CD4-positive, alpha-beta T cell treated with Interleukin-12 subunit alpha and Interleukin-12 subunit beta, for 1 hour (primary cell): ENCODE measurements at places on chromosomes 5 and 9.

- no peak for DNase-seq
Observed at GRCh38 chr5:35324201-35324600, 93.9 kb upstream of the PRLR start.

DNA sequence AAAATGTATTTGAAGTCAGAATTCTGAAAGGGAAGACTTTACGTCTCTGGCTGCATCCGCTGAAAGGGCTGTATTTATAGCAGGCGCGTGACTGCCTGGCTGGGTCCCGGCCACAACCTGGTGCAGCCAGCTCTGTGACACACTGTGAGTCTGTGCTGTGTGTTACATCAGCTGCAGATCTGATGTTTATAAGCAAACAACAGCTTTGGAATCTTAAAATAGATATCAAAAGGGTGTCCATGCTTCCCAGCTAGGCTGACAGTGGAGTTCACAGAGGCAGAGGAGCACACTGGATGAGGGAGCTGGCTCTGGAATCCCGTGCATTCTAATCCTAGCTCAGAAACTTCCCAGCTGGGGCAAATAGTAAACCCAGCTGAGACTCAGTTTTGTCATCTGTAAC is 433.4 kb upstream of the BRINP1 start:
- no peak for DNase-seq

DNA sequence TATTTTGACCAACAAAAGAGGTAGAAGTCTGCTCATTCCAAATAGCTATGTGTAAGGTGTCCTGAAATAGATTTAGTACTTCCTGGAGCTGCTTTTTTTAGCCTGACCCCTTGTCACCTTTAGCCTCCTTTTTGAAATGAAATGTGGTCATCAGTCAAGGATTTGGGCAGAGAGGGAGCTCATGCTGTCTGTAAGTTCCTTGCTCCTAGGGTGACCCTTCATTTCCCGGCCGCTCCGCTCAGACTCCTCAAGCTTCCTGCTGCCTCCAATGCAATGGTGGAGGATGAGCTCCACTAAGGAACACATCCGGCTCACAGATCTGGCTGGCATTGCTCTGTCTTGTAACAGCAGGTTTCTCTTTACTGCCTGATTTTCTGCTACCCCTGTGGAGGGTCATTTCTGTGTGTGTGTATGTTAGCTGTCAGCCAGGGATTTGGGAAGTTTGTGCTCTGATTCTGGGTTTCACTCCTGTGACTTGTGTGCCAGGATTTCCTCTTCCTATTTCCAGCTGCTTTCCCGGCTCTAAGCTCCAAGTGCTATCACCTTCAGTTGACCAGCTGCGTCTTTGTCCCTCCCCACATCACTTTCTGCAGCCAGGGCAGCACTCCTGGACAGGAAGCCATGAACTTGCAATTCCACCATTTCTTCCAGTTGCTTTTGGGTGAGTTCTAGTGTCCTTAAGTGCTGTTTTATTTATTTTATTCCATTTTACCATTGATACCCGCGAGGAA is 265.9 kb downstream of the ICE1 start:
- no peak for DNase-seq

DNA sequence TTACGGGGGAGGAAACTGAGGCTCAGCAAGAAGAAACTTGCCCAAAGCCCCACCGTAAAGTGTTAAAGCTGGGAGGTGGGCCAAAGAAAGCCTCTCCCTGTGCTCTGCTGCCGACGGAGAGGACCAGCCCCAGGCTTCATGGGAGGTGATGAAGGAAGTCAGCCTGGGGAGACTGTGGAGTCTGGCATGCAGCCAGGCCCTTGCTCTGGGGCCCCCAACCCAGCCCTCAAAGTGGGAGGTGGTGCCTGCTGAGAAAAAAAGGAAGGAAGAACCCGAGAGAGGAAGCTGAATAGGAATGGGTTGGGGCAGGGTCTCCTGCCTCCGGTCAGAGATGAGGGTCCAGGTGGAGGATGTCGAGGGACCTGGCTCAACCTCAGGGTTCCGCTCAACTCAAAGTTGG is 3.8 kb downstream of the RNF44 start:
- DNase-seq = peak; percentile 22

- DNase-seq = no peak
Observed at GRCh38 chr5:152144030-152144429, 219.4 kb upstream of the GLRA1 start.

DNA sequence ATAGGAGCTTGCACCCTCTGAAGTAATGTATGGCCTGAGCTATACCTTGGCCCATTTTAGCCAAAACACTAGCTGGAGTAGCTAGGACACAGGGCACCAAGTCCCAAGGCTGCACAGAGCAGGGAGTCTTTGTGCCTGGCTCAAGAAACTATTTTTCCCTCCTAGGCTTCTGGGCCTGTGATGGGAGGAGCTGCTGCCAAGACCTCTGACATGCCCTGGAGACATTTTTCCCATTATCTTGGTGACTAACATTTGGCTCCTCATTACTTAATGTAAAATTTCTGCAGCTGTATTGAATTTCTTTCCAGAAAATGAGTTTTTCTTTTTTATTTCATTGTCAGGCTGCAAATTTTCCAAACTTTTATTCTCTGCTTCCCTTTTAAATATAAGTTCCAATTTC is 1099.2 kb downstream of the CDH18 start:
- no peak for DNase-seq

GRCh38 chr9:114097613-114098020 is 1.5 kb downstream of the KIF12 start:
- DNase-seq = no peak

- DNase-seq = no peak
Observed at GRCh38 chr5:58315794-58316193, 144.1 kb downstream of the PLK2 start.

GRCh38 chr5:561408-561807 is 37.2 kb upstream of the SLC9A3 start:
- DNase-seq = no peak

- DNase-seq = no peak
Observed at GRCh38 chr5:171205375-171205774, 103.7 kb upstream of the TLX3 start.

- no peak for DNase-seq
Observed at GRCh38 chr9:75669721-75670120, 220.8 kb upstream of the PCSK5 start.

- no peak for DNase-seq
Observed at GRCh38 chr5:18299166-18299565, 664.9 kb downstream of the TAF11L14 start.

GRCh38 chr9:138063033-138063432 is 185.5 kb downstream of the CACNA1B start:
- no peak for DNase-seq

- DNase-seq = no peak
Observed at GRCh38 chr5:109907189-109907588, 217.5 kb downstream of the MAN2A1 start.

- DNase-seq = no peak
Observed at GRCh38 chr9:19199012-19199411, 31.5 kb upstream of the DENND4C start.

DNA sequence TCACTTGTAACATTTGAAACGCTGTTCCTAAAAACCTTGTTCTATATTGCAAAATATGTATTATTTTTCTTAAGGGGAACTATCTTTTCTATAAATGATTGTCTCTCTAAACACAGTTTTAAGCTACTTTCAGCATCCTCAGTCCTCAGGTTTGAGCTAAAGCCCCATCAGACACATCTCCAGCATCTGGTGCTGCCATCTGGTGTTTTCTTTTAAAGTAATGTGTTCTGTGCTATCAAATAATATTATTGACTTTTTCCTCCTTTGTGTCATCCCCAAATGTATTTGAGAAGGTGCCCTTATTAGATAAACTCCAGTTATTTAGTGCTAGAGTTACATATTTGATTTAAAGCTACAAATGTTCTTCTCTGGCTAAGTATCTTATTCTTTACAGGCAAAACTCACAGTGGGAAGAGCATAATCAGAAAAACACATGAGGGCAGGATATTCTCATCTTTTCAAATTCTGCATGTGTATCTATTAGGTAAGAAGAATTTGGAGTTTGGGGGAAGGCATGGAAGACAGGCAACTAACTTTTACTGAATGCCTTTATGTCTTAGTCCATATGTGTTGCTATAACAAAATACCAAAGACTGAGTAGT is 27.5 kb downstream of the ZNF474 start:
- no peak for DNase-seq

- DNase-seq = no peak
Observed at GRCh38 chr5:72687288-72687687, 129.2 kb upstream of the TNPO1 start.

GRCh38 chr5:149887622-149888183 is 56.9 kb downstream of the PDE6A start:
- DNase-seq = no peak

DNA sequence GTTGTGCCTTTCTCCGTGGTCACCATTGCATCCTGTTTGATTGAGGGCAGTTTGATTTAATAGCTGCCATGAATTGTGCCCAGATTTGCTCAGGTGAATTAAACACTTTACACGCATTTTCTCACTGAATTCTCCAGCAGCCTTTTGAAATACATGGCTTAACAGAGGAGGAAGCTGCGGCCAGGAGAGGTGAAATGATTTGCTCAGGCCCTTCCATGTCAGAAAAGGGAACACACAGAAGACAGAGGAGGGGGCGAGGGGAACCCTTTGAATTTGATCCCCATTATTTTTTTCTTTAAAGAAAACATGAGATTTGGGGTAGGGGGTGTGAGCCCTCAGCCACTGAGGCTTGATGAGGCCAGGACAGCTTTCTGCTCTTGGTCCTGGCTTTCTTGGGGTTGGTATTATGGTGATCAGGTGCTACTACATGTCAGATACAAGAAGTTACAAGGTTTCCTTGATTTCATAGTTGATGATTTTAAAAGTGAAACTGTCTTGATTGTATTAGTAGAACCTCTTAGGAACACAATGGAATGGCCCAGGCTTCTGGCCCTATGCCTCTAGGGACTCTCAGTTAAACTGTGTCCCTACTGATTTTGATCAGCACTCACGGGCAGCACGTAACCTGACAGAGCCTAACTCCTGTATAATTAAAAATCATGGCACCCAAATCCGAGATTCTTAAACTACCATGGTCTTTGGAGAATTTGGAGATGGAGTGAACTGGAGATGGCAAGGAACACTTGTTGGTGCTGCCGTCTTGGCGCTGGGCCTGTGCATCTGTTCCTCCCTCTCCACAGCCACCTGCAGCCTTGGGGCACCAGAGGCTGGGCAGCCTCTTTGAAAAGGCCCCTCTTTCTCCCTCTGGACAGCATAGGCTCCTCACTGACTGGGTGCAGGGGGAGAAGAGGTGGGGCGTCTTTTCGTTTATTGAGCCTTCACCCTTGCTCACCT is 107.9 kb downstream of the TRIO start:
- DNase-seq = no peak

DNA sequence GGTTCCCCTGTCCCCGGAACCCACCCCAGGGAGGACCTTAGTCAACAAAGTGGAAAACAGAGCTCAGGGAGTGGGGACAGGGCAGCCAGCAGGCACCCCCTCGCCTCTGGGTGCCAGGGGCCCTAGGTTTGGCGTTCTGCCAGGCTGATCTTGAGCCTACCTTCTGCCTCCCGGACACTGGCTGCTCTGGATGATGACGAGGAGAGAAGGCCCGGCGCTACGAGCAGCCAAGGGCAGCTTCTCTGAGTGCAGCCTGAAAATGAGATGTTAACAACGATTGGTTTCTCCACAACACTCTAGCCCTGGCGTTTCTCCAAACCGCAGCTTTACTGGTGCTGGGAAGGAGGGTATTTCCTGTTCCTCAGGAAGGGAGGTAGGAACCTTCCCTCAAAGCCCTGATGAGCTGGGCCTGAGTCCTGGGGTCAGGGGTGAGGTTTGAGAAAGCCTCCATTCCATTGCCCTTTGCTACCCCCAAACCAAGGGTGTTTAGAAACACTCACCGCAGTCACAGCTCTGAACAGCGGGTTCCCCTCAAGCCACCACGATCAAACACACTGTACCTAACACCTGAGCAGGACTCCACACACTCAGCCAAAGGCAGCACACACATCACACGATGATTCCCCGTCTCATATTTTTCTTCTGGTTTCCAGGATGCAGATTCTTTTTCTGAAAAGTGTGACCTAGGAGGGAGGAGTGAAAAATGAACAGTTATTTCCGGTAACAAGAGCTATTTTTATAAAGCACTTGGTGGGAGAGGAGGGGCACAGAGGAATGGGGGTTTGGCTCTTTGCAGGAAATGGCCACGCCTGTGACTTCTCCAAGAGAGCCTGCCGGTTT is at the start of gene STING1:
Gene STING1 (minus strand): TSS at position 709 of the 840 bp plus-strand sequence. CDS start 1,054 bp downstream, outside the sequence.
- DNase-seq = peak; percentile 75

GRCh38 chr9:115673599-115673998 is 480.0 kb upstream of the PAPPA start:
- no peak for DNase-seq

GRCh38 chr5:138967791-138968448 is 92.8 kb upstream of the LRRTM2 start:
- DNase-seq = no peak

- no peak for DNase-seq
Observed at GRCh38 chr5:124996023-124996763, 249.8 kb upstream of the ZNF608 start.

DNA sequence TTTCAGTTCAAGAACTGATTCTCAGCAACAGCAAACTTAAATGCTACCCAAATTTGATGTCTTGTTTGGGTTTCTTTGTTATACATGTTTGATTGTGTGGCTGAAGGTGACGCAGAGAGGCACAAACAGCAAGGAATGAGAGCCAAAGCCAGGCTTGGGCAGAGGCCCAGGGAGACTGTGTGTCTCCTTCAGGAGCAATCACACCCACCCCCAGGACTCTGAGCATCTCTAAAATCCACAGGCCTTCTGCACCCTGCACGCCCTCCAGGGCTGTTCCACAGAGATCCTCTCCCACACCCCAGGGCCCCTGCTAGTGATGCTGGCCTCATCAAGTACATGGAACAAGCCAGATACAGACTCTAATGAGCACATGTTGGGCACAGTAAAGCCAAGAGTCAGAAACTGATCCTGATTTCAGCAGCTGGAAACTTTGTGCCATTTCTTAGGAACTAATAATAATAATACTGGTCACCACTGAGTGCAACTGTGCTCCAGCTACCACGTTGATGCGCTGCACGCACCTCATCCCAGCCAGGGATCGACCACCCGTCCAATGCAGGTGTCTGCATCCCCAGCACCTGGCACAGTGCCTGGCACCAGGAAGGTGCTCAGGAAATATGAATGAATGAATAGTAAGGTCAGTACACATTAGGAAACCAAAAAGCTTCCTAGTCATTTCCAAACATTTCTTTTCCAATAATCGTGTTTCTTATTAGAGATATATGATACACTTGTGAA is 54.6 kb upstream of the TCF7 start:
- DNase-seq = no peak

DNA sequence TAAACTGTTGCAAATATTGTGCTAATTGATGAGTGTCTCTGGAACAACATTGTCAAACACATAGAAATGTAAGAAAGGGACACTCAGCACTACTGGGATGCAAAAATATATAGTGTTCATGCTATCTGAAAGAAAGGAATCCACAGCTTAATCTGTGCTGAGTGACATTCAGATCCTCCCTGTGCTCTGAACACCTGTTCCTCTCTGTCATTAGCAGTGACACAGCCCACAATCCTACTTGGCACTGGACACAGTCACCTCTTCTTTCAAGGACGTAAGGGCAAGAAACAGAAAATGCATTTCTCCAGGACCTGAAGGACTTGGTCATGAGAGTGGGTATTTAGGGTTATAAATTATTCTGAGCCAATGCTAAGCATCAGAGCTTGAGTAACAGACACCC is 121.4 kb upstream of the SV2C start:
- no peak for DNase-seq

- DNase-seq = no peak
Observed at GRCh38 chr9:137486545-137487453, 27.7 kb upstream of the NSMF start.

GRCh38 chr5:79590396-79590999 is 21.7 kb upstream of the TENT2 start:
- DNase-seq = no peak

- no peak for DNase-seq
Observed at GRCh38 chr5:8340739-8341344, 471.9 kb downstream of the MTRR start.

GRCh38 chr5:178432421-178433272 is 157.5 kb downstream of the COL23A1 start:
- no peak for DNase-seq
